NCI-H2029 treated with DMSO at 0.1 percent for 48 hours (cell line): ENCODE measurements at places on chromosomes 1 and 21.

GRCh38 chr1:204366759-204367158 is 7.0 kb upstream of the PLEKHA6 start:
- no peak for DNase-seq

DNA sequence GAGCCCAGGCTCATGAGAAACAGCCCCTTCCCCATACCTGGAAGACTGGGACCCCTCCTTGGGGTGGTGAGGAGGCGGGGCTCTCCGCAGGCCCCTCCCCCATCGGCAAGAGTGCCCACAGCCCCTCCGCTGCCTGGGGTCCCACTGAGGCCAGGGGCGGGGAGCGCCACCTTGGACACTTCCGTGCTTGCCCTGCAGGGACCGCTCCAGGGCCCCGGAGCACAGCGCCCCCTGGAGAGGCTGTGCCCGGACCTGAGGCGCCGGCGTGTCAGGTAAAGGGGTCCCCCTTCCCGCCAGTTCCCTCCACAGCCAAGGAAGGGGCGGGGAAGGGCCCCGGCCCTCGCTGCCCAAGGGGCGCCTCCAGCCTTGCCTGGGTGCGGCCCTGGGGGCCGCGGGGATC is 21.5 kb downstream of the INAVA start:
- DNase-seq = no peak

DNA sequence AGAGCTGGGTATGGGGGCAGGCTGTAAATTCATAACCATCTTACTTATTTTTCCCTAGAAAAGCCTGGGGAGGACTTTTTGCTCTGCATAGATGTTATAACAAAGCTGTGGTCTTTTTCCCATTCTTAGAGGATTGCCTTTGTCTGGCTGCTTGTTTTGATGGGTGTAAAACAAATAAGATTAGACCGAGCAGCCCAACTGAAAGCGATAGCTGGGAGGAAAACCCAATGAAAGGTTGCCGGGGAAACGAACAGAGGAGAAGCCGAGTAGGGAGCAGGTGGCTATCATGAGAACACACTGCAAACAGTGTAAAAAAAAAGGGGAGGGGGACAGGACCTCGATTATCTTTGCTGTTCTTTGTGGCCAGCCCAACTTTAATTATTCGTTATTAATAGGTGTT is 1.9 kb downstream of the ELAVL4 start:
- peak; percentile 99 for DNase-seq

DNA sequence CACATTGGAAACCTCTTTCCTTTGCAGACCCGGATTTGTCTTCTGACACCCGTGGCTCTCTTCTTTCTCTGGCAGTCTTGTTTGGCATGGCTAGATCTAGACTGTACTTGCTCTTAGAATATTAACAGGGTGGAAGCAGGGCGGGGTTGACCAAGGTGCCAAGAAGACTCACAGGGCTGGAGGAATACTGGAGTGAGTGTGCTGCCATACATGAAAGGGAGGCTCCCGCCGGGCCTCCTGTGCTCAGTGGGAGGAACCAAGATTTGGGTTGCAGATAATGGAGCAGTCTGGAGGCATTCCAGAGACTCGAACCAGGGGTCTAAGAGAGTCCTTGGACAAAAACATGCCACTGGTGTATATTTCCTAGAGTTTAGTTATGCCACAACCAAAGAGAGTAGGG is 27.6 kb upstream of the SNX27 start:
- DNase-seq = no peak

GRCh38 chr1:174358344-174358743 is 89.4 kb upstream of the GPR52 start:
- DNase-seq = no peak

DNA sequence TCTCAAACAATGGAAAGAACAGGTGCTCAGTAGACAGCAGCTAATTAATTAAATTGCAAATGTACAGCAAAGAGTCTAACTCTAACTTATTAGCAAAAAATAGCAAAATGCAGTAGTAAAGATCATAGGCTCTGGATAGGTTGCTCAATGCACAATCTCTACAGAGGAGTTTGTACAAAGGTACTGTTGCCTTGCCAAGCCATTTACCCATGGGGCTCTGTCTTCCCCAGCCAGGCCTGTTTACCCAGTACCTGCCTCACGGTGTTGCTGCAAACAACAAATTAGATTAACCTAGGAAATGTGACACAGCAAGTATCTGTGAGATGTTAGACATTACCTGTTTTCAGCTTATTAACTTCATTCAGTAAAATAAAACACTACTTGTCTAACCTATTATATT is 222.0 kb downstream of the DENND1B start:
- no peak for DNase-seq

- no peak for DNase-seq
These were observed 93.5 kb downstream of the AKT3 start for GRCh38 chr1:243756529-243756928.

GRCh38 chr1:111738436-111739193 is 580 bp downstream of the INKA2 start:
- no peak for DNase-seq

DNA sequence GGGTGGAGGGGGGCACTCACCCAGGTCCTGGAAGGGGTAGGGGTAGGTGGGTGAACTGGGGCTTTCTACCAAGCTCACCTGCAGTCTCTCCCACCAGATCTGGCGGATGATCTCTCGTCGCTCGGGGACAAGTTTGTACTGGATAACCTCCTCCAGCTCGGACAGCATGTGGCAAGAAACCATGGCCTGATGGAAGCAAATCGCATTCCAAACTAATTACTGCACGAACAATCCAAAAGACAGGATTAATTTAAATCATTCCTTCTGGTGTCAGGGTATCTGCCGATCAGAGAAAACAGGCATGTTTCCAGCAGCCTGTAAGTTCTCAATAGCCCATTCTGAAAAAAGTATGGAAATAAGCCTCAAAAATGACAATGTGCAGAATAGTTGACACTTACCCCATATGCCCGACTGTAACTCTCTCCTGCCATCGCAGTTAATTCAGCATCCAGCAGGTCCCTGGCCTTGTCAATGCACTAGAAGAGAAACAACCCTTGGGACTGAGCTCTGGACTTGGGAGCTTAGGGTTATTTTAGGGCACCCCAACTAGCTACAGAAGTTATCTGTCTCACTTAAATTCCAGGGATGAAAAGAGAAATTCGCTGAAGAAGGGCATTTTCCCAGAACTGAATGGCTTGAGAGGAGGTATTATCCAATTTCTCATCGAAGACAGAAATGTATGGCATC is 44.4 kb upstream of the ANGPTL7 start:
- DNase-seq = no peak

- no peak for DNase-seq
These were observed 4.1 kb downstream of the TAGLN2 start for GRCh38 chr1:159921251-159921650.

DNA sequence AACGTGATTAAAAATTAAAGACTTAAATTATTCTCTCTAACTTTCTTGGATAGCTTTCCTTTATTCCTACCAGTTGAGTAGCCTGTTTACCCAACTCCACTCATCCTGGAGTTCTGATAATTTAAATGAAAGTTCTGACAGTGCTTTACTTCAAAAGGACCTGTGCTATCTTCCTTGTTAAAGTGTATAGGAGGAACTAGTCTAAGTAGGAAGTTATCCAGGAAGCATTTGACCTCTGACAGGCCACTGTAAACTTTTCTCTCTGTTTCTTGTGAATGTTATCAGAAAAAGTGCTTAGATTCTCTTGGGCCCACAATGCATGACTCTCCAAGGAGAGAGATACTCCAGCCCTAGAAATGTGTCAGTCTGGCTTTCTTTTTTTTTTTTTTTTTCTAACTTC is 9.2 kb downstream of the UAP1 start:
- no peak for DNase-seq

DNA sequence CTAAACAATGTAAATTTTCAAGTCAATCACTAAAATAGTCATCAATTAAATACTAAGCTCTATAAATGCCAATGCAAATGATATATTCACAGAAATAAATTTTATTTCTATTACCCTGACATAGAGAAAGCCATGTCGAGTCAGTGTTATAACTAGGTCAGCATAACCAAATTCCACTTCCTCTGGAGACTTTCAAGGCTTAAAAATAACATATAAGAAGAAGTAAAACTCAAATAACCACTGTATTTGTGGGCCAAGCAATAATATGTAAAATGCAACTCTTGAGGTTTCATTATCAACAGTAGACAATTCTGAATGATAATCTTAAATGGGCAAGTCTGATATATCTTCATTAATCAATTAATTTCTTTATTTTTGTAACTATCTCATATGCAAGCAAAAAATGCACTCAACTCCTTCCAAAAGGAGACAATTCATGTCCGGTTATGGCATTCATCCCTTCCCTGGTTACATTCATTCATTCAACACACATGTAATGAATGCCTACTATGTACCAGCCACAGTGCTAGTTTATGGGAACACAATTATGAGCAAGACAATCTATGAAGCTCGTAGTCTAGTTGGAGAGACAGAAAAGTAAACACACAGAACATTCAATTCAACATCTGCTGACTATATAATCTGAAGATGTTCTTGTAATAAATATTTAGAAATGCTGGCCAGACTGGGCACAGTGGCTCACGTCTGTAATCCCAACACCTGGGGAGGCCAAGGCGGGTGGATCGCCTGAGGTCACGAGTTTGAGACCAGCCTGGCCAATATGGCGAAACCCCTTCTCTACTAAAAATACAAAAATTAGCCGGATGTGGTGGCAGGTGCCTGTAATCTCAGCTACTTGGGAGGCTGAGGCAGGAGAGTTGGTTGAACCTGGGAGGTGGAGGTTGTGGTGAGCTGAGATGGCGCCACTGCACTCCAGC is 37.1 kb upstream of the CAP1 start:
- no peak for DNase-seq

DNA sequence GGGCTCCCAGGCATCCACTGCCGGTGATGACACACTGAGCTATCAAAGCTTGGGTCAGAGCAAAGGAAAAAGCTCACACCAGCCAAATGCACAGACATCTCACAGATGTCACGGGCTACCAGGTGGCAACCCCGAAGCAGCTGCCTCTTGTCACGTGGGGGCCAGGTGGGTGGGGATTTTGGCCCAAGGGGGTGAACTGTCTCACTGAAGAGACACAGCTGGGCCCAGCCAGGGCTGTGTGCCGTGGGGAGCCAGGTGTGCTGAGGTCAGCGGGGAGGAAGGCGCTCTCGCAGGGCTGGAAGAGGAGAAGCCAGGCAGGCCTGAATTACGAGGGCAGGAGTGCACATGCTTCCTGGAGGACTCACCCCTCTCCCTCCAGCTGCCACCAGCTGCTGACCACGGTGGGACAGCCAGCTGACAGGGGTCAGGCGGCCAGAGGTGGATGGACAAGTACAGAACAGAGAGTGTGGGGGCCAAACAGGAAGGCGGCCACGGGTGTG is 32.4 kb downstream of the KCNN3 start:
- DNase-seq = no peak

DNA sequence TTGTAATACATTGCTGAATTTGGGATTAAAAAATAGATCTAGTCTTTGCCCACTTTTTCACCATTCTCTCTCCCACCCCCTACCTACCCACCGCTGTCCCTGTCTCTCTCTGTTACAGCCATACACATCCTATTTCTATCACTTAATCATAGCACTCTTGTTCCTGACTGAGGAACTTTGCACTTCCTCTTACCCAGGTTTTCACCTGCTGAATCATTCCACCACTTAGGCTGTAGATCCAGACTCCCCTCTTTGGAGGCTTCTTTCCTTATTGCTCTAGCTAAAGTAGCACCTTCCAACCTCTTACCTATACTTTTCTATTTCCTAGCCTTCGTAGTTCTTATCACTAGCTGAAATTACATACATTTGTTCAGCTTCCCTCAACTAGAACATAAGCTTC is 59.6 kb downstream of the ATP6V1G3 start:
- DNase-seq = no peak

DNA sequence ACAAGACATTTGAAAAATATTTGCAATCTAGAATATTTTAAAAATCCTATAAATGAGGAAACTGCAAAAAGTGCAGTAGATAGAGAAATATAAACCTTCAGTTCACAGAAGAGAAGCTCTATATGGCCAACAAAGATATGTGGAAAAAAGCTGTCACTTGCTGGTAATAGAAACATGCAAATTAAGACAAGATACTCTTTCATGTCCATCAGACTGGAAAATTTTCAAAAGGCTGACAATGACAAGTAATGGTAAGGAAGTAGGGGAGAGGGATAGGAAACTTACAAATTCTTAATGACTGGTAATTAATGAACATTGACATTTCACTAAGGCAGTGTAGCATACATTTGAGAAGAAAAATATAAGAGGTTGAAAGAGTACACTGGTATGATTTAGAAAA is 147.9 kb downstream of the MRPL39 start:
- no peak for DNase-seq

DNA sequence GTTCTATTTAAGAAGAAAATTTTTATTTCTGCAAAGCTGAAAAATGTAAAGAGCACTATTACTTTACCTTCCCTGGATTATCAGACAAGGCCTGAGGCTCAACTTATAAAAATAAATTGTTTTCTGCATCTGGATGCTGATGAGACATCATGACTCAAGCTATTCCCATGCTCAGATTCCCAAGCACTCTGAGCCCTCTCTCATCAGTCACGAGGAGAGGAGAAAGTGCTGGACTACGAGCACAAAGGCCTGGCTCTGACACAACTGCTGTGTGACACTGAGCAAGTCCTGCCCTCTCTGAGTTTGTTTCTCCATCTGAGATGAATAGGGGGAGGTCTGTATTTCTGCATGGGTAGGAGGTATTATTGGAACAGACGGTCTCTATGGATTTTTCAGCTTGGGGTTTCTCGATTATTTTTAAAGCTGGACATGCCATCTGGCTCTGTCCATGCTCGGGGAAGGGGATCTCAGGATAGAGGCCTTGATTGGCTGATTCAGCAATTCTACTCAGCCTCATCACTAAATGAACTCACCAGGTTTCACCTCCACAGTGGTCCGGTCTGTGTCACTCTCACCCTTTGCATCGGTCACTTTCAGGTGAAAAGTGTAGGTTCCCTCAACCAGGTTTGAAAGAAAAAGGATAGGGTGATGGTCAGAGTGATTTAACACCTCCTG is 107.7 kb downstream of the KIAA0319L start:
- no peak for DNase-seq

DNA sequence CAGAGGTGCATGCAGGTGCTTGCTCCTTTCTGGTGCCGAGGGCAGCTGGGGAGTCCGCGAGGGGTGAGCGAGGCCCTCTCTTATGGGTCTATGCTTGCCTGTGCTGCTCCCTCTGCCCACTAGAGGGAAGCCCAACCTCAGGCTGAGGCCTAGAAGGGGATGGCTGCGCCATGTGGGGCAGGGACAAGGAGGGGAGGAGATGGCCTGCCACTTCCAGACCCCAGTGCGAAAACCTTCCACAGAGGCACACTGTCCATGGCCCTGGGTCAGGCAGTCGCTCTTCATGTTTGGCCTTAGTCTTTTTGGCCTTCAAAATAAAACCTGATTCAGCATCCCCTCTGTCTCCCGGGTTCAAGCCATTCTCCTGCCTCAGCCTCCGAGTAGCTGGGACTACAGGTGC is 14.0 kb downstream of the RHBG start:
- peak; percentile 4 for DNase-seq

- DNase-seq = no peak
These were observed 1557.4 kb downstream of the PLA2G4A start for GRCh38 chr1:188386161-188386560.

DNA sequence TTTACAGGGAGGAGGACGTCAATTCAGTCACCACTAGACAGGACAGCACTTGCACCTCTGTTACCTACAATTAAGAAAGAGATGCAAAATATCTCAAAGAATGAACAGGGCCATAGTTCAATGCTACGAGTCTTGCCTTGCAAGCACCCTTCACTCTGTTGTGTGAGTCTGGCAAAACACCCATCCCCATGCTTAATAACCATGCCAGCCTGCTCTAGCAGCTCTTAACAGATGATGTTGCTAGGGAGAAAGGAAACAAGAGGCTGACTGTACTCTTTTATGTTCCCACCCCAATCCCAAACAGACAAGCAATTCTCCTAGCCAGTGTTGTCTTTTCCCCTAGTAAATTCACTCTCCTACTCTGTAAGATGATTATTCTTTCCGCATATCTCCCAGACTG is 5.3 kb downstream of the CBR1 start:
- DNase-seq = no peak

- DNase-seq = no peak
These were observed 175.0 kb upstream of the HMCN1 start for GRCh38 chr1:185559151-185559550.
